ENCODE measurements at places on chromosomes 12 and 14. TPM values are rescaled to one million over a fixed set of nuclear protein-coding genes. Genes with fewer than 3 reads are reported as not detected.

Gene TAS2R20
- 1.2 TPM for total RNA-seq

Gene DHH
- 2.1 TPM for total RNA-seq

Gene VASH1
- total RNA-seq: 37.1 TPM

Gene WSCD2
- 1.7 TPM for total RNA-seq

Gene LRRC74A
- total RNA-seq: not detected

All from upper lobe of right lung (tissue), 1 donor.